ENCODE measurements at places on chromosomes 3 and 15. TPM values are rescaled to one million over a fixed set of nuclear protein-coding genes. Genes with fewer than 3 reads are reported as not detected.

The ADAMTS7 gene
- 2.0 TPM for total RNA-seq

The CCRL2 gene
- total RNA-seq: 1.0 TPM

The POC1A gene
- total RNA-seq: 32.2 TPM

The C3orf70 gene
- 11.2 TPM for total RNA-seq

The ARIH1 gene
- total RNA-seq: 126 TPM

The CACNA1D gene
- total RNA-seq: 15.6 TPM

The KY gene
- total RNA-seq: not detected

The UBE2Q2 gene
- total RNA-seq: 41.9 TPM

The FOXB1 gene
- total RNA-seq: not detected

The FGD5 gene
- 0.16 TPM for total RNA-seq

The CAND2 gene
- not detected for total RNA-seq

The USP4 gene
- total RNA-seq: 36.4 TPM

GRCh38 chr3:99862208-99862607, 44.5 kb downstream of the CMSS1 start:
- DNase-seq: no peak

DNA sequence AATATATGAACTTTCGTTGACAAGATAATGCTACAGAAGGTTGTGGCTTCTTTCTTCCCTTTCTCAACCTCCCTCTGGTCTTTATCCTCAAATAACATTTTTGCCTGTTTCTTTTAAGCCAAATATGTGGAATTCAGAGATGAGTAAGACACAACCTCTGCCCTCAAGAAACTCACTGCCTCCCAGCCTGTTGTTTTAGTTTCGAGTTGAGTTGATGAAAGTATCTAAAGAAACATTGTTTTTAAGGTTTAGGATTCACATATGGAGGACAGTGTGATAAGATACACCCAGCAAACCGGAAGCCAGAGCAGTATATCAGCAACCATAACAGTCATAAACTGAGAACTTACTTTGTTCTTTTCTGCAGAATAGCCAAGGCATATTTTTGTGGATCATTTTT, 218.6 kb downstream of the THSD4 start:
- no peak for DNase-seq

DNA sequence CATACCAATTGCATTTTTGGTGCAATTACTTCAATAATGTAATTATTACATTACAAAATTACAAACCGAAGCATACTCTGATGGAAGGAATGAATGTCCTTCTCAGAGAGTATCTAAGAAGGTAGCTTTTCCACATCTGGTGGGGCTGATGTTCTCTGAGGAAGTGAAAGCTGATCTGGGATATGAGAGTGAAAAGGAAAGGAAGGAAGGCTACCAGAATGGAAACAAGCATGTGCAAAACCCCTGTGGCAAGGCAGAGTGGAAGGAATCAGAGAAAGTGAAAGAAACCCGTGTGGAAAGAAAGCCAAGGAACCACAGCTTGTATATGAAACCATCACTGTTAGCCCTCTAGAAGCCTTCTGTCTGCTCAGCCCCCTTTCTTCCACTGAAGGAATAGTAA, 35.3 kb upstream of the GOLGA8A start:
- no peak for DNase-seq

DNA sequence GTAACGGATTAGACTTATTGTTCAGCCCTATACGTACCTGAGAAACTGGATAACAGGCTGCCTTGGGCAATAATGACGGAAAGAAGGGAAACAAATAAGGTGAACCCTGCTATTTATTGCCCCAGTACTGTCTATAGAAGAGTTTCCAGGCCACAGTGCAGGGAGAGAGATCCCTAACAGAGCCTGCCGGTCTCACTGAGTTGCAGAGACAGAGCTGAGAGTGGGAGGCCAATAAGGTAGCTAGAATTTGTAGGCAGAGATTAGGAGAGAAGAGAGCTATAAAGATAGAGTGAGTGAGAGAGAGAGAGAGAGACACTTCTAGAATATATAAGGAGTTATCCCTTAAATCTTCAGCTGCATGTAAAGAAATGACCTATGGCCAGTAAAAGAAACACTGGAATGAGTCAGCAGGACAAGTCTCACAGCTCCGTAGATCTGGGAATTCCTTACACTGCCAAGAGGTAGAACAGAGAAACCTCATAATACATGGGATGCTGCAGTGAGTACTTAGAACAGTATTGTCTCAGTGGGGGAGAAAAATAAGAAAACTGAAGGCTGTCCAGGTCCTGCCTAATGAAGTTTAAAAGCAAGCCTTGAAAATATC, 51.8 kb downstream of the ST3GAL6 start:
- no peak for DNase-seq

GRCh38 chr3:177665122-177665808, 468.0 kb upstream of the TBL1XR1 start:
- no peak for DNase-seq

- DNase-seq: no peak
Measured at GRCh38 chr3:72113564-72113963, 328.6 kb upstream of the PROK2 start.

DNA sequence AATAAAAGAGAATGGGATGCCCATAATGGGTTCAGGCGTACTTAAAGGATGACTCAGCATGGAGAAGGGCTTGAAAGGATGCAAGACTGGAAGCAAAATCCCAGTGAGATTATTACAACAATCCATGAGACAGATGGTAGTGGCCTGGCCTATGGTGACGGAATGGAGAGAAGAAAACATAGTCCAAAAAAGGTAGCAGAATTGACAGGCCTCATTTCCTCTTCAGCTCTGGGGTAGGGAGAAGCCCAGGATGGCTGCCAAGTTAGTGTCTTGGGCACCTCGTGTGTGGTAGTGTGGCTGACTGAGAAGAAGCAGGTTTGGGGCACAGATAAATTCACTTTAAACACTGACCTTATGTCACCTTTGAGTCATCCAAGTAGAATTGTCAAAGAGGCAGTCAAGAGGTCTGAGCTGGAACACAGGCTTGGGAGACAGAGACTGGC, 18.1 kb downstream of the MB21D2 start:
- no peak for DNase-seq

GRCh38 chr3:175198991-175199783, 340.1 kb downstream of the NAALADL2 start:
- no peak for DNase-seq

GRCh38 chr3:113895964-113896363, 51.8 kb upstream of the ZDHHC23 start:
- DNase-seq: no peak

GRCh38 chr3:59620325-59620724, 570.5 kb upstream of the CFAP20DC start:
- DNase-seq: no peak

DNA sequence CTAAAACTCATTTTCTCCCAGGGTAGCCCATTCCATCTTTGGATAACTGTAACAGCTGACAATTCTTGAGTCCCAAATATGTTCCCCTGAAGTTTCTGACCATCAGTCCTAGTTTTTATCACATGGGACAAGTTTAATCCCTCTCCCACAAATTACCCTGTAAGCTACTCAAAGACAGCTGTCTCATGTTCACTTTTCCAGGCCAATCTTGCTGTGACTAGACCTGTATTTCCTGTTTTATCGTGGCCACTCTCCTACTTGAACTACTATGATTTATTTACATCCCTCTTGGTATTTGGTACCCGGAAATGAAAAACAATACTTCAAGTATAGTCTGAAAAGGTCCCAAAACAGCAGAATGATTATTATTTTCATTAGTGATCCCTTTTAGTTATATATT, 95.1 kb upstream of the MEX3B start:
- DNase-seq: no peak

DNA sequence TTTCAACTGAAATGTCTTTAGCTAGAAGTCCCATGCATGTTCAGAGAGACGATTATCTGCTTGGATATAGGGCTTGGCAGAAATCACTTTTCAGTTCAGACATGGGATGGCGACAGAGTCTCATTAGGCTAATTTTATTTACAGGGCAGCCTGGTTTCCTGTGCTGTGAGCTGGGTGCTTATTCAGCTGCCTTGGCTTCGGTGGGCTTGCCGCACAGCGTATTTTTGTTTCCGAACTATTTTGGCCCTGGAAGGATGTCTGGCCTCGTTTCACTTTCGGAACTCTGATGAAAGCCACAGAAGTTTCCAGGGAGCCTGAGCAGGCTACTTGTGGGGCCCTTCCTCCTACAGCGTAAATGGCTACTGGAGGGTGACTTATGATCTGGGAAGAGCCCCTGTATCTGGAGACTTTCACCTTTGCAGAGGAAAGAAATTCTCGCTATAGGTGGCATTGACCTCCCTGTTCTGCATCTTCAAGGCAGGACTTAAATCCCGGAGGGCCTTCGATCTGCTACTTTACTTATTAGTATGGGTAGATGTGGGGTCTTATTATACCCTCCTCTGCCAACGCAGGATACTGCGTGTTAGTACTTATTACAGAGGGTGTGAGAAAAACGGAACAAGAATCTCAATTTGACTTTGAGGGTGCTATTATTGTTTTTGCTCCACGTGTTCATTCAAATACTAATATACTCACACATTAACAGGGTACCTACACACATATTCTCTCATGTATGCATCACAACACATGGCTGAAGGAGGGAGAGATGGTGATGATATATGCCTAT, 364.0 kb upstream of the RBMS3 start:
- DNase-seq: no peak

- no peak for DNase-seq
Measured at GRCh38 chr15:39506146-39506545, 74.7 kb upstream of the THBS1 start.

DNA sequence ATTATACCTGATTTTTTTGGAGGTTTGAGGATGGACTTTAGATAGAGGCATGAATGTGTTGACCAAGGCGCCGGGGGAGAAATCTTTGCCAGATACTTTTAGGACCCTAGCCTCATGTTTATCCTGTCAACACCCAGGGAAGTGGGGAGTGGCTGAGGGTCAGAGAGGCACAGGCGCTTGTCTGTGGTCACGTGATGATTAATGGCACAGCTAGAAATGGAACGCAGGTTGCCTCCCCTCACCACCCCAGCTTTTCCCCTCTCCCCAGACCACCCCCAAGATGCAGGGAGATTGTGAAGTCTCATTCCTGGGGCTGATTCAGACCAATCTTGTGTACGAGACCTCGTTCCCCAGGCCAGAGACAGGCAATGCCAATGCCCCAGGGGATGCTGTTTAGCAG, 218.4 kb upstream of the LINGO1 start:
- no peak for DNase-seq

DNA sequence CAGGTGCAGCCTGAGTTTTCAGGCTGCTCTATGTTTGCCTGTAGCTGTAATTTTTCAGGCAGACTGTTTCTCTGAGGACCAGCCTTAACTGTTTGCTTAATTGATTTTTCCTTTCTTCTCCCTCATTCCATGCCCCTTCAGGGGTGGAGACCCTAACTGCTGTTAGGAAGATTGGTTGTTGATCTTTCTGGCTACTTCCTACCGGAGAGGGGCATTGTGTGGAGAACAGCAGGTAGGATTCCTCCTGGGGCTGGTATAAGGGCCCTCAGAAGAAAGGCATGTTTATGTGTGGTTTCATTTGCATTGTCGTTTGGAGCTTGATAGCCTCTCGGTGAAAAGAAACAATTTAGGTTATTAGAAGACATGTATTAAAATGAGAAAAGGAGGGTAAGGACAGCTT, 56.9 kb upstream of the GOLGA6L2 start:
- DNase-seq: no peak

DNA sequence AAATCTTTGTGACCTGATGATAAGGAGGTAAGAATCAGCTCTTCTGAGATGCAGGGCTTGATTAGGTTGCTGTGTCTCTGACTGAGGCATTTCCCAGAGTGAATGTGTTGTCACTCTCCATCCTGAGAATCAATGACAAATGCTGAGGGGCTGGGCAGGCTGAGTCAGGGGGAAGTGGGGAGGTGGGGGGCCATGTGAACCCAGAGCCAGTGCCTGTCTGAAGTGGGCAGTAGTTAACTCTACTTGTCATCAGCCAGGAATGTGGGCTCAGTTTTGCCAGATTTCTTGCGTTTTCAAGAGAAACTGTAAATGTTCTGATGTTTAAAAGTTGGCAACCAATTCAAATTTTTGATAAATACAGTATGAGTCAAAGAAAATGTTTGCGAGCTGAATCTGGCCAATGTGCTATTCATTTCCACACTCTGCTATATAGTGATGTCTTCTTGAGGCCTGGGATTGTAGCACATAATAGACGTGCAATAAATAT, 3.1 kb upstream of the BNC1 start:
- no peak for DNase-seq

GRCh38 chr3:133592843-133593242, 19.4 kb downstream of the CDV3 start:
- no peak for DNase-seq

- no peak for DNase-seq
Measured at GRCh38 chr3:66582721-66583423, 82.0 kb upstream of the LRIG1 start.

DNA sequence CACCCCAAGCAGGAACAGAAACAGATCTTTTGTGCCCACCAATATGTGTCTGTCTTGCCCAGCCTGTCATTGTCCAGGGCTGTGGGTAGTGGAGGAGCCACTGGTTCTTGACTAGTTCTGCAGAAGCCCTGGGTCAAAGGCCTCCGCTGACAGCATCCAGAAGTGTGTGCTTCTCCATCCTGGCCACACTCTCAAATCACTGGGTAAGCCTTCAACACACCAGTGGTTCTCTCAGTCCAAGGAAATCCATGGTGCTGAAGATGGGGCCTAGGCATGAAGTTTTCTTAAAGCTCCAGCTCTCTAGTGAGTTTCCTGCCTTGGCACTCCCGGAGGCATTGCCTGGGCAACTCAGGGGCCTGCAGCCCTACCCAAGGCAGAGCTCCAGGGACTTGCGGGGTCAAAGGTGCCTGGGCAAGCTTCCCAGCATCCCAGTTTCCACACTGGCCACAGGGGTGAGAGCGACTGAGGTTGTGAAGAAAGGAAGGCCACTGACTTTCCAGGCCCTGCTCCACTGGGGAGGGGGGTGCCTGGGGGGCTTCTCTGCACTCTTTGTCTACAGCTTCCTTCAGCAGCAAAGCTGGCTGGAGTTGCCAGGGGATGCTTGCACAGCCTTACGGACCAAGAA, 37.9 kb upstream of the RPL32 start:
- no peak for DNase-seq

DNA sequence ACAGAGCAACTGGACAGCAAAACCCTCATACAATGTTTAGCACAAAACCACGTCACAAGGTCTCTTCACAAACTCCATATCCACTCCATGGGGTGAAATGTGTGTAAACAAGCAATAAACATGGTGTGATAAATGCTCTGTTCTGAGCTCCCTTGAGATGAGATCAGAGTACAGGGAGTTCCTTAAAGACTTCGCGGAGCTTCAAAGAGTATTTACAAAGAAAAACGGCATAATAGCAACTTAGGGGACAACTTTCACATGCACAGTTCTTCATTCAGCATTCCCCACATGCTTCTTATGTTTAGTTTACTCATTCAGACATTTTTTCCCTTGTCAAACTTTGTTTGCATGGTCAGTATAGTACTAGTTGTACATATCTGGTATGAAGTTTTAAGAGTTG, 52.5 kb upstream of the SUCLG2 start:
- DNase-seq: peak; percentile 61

- no peak for DNase-seq
Measured at GRCh38 chr3:33437556-33438283, 2.5 kb downstream of the UBP1 start.

DNA sequence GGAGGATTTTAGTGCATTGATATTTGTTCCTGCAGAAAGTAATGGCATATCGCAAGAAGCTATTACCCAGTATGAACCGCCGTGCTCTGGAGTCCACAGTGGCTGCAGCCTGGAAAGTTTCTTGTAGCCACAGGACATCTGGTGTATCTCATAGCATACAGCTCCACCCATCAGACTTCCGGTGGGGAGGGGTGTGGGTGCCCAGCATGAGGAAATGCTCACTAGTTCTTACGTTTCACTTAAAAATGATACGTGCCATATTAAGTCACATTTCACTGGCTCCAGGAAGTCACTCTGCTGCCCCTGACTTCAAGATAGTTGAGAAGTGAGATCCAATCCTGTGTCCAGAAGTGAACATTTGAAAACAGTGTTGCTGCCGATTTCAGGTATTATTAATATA, 990.4 kb downstream of the GBE1 start:
- DNase-seq: no peak

All from Caco-2 (cell line).